AG09319 (cell line): ENCODE measurements at places on chromosomes 11 and 22.
A peak's percentile ranks its signal among the peaks of the same experiment; 100 is the strongest.

- DNase-seq, result no peak
Measured at GRCh38 chr22:19111140-19111539, 11.1 kb downstream of the DGCR2 start.

DNA sequence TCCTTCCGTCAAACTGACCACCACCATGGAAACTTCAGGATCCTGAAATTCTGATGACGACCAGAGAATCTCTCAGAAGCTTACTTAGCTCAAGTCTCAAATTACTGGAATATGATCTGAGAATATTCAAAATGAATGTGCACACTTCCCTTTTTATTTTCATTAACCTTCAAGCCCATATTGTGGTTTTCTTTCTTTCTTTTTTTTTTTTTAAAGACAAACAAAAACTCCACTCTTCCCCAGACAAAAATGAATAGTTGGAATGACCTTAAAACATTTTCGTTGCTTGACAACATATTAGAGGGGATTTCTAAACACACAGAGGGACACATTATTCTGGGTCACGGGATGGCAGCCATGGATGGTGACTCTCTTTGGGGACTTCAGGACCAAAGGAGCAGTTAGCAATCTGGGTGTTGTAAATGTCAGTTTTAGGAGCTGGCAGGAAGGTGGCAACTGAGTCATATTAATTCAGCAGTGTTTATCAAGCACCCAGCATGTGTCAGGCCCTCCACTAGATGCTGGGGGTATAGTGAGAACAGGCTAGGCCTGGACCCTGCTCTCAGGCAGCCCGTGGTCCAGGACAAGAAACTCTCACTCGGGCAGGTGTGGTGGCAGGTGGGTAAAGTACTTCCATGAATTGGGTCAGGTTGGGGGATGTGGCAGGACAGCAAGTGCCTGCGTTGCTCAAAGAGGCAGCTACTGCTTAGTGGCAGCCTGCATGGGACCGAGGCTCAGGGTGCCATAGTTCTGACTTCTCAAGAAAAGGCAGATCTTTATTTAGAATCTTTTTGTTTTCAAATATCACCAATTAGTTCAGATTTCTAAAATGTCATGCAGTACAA is 126.1 kb downstream of the HIPK3 start:
- DNase-seq, result no peak

- no peak for DNase-seq
Measured at GRCh38 chr22:44312766-44313165, at the start of gene SHISAL1. Gene SHISAL1 (minus strand): TSS chr22:44312951. CDS start chr22:44300945, 12,006 bp downstream.

DNA sequence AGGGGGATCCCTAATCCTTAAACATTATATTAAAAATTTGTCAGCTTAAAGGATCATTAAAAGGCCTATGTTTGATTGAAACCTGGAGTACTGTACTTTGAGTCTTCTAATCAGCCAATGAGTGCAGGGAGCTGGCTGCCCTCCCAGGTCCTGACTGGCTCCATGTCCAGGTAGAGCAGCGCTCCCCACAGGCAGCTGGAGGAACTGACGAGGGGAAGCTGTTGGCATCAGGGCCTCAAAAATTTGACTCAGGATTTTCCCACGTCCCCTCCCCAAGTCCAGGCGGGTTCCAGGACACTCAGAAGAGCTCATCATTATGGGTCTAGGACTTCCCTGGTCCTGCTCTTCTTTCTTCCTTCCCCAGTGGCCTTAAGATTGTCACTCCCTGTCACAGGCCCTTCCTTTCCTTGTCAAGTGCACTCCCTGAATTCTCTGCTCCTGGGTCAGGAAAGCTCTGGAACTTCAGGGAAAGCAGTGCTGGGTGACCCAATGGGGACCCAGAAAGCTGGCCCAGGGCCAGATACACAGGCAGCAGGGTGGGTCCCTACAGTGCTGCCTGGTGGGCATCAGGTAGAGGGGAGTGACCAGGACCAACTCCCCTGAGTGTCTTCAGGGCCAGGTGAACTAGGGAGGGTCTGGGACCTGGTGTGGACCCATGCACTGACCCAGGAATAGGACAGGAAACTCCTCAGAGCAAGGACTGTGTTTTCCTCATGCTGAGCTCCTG is 65.5 kb downstream of the GGTLC2 start:
- no peak for DNase-seq

GRCh38 chr11:60121264-60121663 is 32.8 kb downstream of the MS4A2 start:
- no peak for DNase-seq

GRCh38 chr22:38755155-38755910 is 465 bp downstream of the SUN2 start:
- peak; percentile 56 for DNase-seq

- DNase-seq, result no peak
Measured at GRCh38 chr22:50523806-50524675, 1.4 kb downstream of the SCO2 start.

DNA sequence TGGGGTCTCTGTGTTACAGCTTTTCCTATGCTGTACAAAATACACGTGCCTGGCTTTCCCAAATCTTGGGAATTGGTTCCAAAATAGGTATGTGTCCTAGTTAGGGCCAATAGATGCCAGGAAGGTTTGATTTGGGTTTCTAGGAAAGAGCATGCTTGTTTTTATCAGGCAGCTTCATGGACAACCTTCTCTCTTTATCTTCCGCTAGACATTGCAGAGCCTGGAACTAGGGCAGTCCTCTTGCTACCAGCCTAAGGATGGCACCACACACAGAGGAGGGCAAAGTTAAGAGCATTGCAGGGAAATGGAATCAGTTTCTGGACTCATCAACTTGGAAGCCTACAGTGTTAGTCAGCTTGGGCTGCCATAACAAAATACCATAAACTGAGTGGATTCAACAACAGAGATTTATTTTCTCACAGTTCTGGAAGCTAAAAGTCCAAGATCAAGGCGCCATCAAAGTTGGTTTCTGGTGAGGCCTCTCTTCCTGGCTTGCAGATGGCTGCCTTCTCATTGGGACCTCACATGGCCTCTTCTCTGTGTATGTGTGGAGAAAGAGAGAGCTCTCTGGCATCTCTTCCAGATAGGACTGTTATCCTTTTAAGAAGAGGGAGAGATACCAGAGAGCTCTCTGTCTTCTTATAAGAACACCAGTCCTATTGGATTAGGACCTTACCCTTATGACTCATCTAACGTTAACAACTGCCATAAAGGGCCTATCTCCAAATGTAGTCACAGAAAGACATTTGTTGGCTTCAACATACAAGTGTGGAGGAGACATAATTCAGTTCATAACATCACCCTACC is 27.3 kb upstream of the CREB3L1 start:
- DNase-seq, result no peak

GRCh38 chr11:93608364-93608763 is 53.1 kb upstream of the CEP295 start:
- no peak for DNase-seq

- no peak for DNase-seq
Measured at GRCh38 chr11:83676056-83676601, 390.0 kb upstream of the CCDC90B start.

DNA sequence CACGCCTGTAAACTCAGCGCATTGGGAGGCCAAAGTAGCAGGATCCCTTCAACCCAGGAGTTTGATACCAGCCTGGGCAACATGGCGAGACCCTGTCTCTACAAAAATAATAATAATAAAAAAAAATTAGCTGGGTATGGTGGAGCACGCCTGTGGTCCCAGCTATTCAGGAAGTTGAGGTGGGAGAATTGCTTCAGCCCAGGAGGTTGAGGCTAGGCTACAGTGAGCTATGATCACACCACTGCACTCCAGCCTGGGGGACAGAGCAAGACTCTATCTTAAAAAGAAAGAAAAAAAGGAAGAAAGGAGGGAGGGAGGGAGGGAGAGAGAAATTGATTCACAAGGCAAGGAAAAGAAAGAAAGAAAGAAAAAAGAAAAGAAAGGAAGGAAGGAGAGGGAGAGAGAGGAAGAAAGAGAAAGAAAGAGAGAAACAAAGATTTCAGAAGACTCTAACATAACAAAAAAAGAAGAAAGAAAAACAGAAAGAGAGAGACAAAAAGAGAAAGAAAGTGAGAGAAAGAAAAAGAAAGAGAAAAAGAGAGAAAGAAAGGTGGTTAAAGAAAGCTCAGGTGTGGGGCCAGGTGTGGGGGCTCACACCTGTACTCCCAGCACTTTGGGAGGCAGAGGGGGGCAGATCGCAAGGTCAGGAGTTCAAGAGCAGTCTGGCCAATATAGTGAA is 37.3 kb upstream of the MYH9 start:
- no peak for DNase-seq
